ENCODE measurements at places on chromosomes 16 and 17.
A peak's percentile ranks its signal among the peaks of the same experiment; 100 is the strongest.

DNA sequence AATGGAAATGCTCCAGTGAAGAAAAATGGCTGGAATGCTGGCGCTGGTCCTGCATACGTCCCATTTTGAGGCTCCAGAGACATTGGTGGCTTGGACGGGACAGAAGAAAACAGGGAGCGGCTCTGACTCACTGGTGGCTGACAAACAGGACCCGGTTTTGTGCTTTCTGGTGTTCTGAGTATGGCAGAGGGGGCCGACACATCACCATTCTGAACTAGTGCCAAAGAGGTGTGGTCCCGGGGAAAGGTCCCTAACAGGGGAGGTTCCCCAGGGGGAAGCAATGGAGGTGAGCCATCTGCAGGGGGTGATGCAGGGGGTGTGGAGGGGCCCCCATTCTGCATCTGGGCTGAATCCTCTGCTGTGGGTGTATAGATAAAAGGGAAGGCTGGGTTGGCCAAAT is 8.3 kb downstream of the ANKRD40 start:
- DNase-seq: no peak

DNA sequence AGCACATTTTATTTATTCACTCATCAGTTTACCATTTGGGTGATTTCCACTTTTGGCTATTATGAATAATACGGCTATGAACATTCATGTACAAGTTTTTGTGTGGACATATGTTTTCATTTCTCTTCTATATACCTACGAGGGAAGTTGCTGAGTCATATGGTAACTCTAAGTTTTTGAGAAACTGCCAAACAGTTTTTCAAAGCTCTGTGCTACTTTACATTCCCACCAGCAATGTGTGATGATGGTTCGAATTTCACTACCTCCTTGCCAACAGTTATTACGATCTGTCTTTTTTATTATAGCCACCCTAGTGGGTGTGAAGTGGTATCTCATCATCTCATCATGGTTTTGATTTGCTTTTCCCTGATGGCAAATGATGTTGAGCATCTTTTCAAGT is 63.7 kb upstream of the MRTFB start:
- DNase-seq: no peak

- DNase-seq: no peak
Observed at GRCh38 chr17:57970710-57971109, 15.5 kb upstream of the CUEDC1 start.

DNA sequence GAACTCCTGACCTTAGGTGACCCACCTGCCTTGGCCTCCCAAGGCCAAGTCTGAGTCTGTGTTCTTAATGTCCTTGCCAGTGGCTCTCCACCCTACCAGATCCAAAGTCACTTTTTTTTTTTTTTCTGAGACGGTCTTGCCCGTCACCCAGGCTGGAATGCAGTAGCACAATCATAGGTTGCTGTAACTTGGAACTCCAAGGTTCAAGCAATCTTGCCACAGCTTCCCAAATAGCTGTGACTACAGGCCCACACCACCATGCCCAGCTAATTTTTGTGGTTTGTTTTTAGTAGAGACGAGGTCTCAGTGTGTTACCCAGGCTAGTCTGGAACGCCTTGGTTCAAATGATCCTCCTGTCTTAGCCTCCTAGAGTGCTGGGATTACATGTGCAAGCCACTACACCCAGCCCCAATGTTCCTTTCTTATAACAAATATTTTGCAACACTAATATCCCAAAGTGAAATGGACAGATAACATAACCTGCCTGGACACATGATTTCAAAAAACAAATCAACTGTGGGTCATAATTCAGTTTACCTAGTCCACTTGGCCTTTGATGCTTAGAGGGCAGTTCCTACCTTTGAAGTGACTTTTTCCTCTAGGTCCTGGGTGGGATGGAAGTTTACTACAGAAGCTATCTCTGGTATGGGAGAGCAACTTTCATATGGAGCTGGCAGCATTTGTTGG is 4.0 kb upstream of the RAPGEFL1 start:
- no peak for DNase-seq

DNA sequence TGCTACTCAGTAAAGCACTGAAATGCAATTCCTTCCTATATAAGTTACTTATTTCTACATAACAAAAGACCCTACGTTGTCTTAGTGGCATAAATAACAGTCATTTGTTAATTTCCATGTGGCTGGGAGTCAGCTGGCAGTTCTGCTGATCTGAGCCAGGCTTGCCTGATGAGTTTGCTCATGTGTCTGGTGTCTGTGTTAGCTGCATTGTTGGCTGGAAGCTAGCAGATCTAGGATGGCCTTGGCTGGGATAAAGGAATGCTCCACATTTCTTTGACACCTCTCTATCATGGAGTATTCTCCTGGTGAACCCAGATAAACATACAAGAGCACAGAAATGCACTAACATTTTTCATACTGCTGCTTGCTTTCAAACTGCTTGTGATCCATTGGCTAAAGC is 264.4 kb upstream of the MON1B start:
- DNase-seq: no peak

DNA sequence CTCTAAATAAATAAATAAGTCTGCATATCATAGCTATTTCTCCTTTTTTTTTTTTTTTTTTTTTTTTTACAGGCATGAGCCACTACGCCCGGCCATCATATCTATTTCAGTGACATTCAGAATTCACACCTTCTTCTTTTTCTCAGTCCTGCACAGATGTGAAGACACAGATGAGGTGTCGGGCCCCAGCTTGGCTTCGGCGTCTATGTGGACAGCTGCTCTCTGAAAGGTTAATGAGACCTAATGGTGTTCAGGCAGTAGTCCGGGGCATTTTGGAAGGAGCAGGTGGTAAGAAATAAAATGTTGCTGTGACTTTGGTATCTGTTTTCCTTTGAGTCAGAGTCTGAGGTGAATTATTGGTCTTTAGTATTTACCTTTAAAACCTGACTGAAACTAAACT is 23.6 kb downstream of the TANGO6 start:
- no peak for DNase-seq

DNA sequence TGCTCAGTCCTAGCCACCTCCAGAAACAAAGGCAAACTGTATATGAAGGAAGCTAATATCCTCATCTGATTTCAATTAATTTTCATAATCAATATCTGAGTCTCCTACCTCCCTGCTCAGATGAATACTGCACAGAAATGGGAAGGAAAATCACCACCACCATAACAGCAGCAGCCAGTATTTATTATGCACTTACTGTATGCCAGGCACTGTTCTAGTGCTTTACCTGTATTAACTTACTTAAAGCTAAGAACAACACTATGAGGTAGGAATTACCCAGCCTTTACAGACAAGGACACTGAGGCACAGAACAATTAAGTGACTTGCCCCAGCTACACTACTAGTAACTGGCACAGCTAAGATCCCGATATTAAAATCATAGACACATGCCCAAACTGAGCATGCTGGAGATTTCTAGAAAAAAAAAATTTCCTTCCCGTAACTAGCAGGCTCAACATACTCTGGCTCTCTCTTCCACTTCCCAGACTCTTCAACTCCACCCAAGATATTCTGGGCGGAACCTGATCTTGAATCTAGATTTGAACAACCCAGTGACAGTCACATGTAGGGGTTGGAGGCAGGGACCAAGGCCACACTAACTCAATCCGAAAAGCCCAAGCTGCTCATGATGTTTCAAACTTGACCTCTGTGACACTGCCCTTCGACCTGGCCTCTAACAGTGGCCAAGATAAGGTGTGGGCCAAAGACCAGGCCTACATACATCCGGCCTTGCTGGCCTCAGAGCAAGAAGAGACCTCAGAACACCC is 3.9 kb downstream of the TRIM25 start:
- DNase-seq: no peak

DNA sequence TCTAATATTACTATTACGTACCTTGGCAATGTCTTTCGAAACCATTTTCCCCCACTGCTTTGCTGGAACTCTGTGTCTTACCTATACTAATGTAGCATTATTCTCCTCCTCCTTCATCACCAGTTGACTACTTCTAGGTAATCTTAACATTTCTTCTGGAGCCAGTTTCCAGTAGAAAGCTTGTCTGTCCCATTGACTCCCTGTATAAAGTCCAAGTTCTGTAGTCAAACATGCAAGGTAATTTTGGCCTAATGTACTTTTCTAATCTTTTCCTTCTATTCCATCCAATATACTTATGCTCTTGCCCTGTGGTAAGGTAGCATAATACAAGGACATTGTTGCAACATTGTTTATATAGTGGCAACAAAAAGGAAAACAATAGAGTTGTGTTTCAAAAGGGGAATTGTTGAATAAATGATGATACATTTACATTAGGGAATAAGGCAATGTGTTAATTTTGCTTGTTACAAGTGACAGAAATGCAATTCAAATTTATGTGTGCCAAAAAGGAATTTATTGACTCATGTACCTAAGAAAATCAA is 27.9 kb downstream of the OMG start:
- DNase-seq: no peak

DNA sequence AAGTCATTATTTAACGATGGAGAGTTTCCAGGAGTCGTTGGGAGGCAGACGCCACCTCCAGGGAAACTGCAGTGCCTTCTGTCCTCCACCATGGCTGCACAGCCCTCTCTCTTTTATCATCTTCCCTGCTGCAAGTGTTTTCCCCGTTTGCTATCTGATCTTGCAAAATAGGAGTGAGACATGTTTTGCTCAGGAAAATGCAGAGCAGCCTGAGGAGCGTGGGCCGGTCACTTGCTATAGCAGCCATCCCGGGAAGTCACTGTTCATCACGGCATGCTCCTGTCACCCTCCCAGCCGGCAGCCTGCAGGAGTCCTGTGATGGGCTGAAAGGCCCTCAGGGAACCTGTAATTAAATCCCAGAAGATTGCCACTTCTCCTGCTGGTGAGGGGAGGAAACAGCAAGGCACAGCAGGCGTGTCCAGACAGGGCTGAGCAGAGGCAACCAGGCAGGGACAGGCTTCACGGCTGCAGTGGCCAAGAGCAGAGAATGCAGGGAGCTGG is 143.1 kb downstream of the GSG1L start:
- no peak for DNase-seq

GRCh38 chr16:2874912-2875362 is 8.1 kb upstream of the FLYWCH2 start:
- peak; percentile 75 for DNase-seq

- DNase-seq: no peak
Observed at GRCh38 chr17:76138234-76138895, 2.7 kb downstream of the FOXJ1 start.

Data from activated naive CD8-positive, alpha-beta T cell treated with anti-CD3 and anti-CD28 coated beads, Interleukin-2, amount 50 U/mL, for 24 hours (primary cell).